ENCODE measurements at places on chromosomes 3 and 15.

DNA sequence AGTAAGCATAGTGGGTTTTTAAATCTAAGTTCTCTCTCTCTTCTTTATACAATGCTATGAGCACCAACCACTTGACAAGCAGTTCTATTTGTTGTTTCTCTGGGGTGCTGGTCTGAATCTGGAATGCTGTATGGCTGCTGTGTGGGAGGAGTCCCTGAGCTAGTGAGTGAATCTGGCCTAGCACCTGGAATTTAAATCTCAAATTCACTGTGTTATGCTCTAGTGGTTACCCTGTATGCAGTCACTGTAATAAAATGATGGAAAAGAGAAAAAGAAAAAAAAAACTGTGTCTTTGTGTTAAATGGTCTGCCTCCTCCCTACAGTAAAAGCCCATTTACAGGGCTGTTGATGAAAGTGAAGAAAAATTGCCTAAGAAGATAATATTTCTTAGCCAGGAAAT, 155.0 kb downstream of the ATP8B4 start:
- no peak for DNase-seq

DNA sequence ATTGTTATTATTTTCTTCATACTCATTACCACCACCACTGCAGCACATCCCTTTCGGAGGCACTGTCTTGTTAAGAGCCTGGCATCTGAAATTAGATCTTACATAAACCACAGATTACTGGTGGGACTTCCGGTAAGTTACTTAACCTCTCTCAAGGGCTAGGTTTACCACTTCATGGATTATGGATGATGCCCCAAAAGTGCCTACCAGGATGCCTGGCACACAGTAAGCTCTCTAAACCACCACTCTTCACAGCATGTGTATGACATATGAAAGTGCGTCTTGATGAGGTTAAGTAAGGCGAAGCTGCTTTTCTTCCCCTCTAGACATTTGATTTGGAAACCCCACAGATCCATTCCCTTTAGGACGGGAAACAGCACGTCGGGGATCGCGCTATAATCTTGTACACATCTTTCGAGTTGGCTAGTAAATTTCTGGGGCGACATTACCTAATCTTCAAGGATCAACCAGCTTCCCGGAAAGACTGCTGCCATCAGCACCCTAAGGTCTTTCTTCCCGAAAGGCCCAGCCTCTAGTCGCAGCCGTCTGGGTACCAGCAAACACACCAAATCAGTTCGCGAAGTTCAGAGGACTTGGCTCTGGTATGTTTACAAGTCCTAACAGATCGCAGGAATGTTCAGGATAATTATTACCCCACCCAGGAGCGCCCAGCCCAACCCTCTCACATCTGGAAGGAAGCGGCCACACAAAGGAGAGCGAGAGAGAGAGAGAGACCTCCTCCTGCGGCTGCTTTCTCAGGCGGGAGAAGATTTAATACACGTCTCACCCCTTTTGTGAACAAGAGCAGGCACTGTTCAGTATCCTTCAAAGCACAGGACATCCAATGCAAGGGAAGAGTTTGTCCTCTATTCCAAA, 155.1 kb upstream of the FRMD4B start:
- DNase-seq: no peak

GRCh38 chr3:134694946-134695543, 44.2 kb upstream of the KY start:
- DNase-seq: no peak

- no peak for DNase-seq
Measured at GRCh38 chr15:66725464-66725785, 23.4 kb downstream of the SMAD6 start.

DNA sequence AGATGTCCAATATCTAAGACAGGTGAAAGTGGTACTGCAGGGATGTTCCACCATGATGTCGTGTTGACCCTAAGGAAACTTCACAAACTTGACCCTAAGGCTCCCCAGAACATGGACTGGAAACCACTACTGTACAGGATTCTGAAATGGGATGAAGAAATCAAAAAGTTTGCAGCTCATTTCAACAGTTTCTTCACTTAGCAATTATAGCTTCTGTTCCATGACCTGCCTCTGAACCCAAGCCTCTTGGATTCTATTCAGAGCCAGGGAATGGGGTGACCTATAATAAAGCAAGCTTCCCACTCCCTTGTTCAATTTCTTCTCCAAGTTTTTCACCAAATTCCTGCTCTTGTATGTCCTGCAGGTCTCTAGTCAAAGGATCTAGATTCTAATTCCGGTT, 40.7 kb downstream of the DUT start:
- no peak for DNase-seq

- no peak for DNase-seq
Measured at GRCh38 chr3:158152186-158152585, 42.3 kb downstream of the RSRC1 start.

DNA sequence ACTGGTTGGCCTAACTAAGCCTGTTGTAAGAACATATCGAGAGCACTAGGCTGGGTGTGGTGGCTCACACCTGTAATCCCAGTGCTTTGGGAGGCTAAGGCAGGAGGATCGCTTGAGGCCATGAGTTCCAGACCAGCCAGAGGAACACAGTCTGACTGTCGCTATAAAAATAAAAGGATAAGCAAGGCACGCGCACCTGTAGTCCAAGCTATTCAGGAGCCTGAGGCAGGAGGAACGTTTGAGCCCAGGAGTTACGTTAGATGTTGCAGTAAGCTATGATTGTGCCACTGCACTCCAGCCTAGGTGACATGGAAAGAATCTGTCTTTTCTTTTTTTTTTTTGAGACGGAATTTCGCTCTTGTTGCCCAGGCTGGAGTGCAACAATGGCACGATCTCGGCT, 24.9 kb downstream of the MAP4 start:
- no peak for DNase-seq

DNA sequence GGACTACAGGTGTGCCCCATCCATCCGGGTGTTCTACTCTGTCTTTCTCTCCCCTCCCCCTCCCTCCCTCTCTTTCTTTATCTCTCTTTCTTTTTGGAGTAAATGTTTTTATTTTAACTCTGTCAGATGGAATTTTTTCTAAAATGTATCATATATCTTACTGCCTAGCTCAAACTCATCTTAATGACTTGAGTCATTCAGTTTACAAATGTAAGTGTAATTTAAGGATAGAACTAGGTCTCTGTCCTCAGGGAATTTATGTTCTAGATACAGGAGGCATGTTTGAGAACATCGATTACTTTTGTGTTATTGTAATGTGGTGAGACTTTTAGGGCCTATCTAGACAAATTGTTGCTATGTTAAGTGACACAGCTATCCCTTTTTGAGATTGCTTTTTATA, 3.5 kb downstream of the TBC1D23 start:
- DNase-seq: no peak

DNA sequence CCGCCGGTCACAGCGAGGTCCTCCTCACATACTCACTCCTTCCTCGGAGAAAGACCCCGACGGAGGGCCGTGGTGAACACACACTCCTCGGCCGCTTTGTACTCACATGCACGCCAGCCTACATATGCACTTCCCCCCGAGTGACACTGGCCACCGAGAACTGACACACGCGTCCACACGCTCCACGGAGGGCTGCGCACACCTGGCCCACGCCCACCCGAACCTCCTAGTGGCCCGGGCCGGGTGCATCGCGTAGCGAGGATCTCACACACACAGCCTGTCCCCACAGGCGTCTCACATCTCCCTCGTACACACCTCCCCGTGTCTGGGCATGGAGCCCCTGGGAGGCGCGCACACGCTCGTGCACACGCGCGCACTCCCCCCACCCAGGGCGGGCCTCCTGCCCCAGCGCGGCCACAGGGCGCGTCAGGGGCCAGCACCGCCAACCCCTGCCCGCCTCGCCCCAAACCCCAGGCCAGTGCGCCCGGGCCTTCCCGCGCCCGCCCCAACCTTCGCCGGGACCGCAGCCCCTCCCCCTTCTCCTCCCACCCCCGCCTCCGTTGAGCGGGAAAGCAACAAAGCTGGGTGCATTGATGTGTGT, 411 bp upstream of the C3orf70 start:
- no peak for DNase-seq

DNA sequence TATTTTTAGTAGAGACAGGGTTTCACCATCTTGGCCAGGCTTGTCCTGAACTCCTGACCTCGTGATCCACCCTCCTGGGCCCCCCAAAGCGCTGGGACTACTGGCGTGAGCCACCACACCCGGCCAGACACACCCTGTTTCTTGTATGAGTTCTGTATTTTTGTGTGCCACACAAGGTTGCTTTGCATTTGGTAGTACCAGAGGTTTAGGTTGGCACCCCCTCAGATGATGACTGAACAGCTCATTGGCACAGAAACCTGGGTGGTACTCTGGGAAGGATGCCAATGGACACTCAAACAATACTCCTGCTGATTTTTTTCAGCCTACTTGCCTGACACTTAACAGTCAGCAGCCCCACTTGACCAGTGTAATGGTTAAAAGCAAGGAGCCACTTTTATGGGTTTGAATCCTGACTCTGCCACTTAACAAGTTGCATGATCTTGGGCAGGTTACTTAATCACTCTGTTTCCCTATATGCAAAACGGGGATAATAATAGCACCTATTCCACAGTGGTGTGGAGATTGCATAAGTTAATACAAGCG, 39.2 kb upstream of the BCL2A1 start:
- DNase-seq: no peak

- DNase-seq: no peak
Measured at GRCh38 chr3:184419171-184419570, 39.3 kb downstream of the CHRD start.

DNA sequence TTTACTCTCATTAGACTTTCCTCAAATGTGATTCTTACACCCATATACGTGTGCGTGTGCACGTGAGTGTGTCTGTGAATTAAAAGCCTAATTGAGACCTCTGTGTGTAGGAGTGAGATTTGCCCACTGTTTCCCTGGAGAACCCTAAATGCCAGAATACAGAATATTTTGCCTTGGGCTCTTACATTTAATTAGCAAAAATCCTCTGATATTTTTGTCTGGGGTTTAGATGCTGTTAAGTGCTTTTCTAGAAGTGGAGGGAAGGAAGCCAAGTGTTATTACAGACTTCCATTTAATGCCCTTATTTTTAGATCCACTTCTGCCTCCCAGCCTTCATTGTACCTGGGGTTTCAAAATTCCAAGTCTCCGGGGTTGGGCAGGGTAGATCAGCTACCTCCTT, 17.8 kb downstream of the ZNF35 start:
- no peak for DNase-seq

DNA sequence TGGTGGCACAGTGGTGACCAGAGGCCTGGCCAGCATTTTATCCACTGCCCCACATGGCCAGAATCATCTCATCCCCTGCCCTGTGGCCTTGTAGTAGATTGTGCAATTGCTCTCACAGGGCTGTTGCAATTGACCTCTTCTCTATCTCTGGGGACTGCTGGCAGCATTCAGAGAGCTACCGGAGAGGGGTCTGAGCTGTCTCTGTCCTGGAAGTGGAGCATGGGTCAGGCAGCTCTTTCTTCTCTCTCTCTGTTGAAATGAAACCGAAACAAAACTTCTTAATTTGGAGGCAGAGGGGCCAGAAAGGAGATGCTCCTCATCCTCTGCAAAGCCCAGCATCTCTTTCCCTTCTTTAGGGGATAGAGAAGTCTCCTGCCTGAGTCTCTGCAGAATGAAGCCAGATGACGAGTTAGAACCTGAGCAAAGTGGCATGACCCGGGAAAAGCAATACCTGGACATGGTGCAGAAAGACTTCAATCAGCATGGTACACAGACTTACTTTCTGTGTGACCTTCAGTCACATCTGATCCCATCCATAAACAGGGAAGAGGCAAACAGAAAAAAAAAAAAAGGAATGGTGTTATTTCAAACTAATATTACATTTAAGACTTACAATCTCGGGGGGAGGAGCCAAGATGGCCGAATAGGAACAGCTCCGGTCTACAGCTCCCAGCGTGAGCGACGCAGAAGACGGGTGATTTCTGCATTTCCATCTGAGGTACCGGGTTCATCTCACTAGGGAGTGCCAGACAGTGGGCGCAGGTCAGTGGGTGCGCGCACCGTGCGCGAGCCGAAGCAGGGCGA, 144.5 kb upstream of the BCL6 start:
- no peak for DNase-seq

DNA sequence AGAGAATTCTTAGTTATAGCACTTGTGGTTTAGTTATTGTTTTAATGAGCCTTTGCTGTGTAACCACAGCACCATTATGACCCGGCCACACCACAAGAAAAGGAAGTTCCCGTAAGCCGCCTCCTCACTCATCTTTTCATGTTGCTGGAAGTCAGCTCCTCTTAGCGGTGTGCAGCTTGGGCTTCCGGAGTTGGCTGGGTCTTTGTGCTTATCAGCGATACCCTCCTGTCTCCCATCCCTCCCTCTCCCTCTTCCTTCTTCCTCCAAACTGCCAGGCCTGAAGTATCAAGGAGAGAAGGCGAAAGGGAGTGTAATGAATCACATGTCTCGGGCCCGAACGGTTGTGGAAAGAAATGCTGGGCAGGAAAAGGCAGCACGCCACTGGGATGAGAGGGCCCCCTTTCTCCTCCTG, 353.5 kb downstream of the MCTP2 start:
- DNase-seq: no peak

DNA sequence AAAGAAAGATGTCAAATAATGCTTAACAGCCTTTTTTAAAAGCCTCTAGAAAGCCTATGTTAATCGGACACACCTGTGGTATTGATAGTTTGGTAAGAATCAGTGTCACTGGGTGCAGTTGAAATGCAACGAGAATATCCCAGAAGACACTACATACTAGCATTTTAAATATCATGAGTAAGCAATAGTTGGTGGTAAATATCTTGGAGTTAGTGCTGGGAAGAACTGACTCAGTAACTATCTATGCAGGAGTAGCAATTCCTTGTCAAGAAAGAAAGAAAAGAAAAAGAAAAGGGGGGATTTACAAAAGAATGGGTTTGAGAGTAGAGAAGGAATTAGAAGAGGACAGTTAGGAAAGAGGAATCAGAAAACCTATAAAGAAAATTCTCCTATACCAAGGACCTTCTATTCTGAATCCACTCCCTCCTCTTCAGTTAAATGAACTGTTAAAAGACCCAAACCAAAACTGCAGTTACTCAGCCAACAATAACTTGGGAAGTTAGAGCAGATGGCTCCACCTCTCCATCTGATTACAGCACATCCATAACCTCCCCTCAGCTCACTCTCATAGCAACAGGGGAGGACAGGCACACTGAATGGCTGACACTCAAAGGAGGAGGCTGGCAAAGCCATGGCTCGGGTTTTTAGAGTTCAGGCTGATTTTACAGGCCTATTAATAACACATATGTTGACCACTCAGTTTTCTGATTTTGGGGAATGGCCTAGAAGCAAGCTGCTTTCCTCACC, 207.6 kb upstream of the MDFIC2 start:
- DNase-seq: no peak
